ENCODE measurements at places on chromosomes 3 and 15.
A peak's percentile ranks its signal among the peaks of the same experiment; 100 is the strongest.

GRCh38 chr3:70392227-70392626 lies 79.8 kb upstream of the MDFIC2 start:
- no peak for DNase-seq

GRCh38 chr3:184117636-184118035 lies 17.5 kb upstream of the EIF2B5 start:
- DNase-seq, result no peak

DNA sequence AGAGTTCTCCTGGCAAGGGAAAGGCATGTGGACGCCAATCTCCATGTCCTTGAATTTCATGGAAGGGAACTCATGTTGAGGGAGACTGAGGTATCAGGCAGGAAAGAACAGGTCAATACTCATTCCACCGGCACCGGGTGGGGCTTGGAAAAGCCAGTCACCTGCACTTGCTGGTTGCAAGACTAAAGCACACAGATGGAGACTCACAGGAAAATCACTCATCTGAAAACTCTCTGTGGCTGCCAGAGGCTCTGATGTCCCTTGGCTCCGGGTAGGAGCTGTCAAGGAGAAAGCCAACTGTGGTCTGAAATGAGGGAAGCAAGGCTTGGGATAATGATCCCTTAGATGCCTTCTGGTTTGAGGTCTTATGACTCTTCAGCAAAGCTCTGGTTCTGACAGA lies 8.7 kb upstream of the CGNL1 start:
- DNase-seq, result no peak

- peak; percentile 52 for DNase-seq
These were observed 51.9 kb downstream of the ARHGAP31 start for GRCh38 chr3:119346076-119346496.

DNA sequence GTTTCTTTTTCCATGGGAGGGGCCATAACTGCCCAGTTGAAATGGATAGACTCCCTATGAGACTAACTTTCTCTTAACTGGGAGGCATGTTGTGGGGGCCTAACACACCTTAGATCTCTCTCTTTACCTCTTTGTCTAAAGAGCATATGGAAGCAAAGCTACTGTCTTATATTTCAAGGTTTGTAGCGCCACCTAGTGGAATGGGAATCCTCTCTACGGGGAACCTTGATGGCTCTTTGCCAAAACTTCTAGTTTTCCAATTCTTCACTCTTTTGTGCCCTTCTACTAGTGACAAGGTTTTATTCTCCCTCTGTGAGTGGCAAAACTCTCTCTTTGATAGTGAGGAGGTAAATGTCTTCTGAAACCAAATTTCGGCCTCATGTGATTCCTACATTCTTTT lies 1030.4 kb upstream of the CADM2 start:
- no peak for DNase-seq

GRCh38 chr3:37126856-37127255 lies 47.5 kb downstream of the LRRFIP2 start:
- no peak for DNase-seq

DNA sequence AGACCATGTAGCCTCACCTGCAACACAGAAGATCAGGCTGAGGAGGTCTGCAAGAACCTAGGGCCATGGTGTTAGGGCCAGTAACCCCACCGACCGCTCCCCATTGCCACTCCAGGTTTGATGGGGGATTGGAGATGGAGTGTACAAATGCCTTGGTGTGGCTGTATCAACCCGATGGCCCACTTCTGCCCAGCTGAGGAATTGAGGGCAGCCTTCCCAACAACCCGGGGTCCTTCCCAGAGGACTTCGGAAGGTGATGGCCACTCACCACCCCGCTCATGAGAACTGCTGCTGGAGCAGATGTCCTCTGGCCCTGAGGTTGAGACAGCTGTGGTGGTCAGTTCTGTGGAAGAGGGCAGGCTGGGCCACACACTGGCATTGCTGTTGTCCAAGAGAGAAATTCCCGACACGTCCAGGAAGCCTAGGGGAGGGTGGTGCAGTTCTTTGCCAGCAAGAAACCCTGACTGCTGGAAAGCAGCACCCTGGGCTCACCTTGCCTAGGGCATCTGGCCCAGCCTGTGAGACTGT lies 8.9 kb downstream of the GORASP1 start:
- DNase-seq, result no peak

DNA sequence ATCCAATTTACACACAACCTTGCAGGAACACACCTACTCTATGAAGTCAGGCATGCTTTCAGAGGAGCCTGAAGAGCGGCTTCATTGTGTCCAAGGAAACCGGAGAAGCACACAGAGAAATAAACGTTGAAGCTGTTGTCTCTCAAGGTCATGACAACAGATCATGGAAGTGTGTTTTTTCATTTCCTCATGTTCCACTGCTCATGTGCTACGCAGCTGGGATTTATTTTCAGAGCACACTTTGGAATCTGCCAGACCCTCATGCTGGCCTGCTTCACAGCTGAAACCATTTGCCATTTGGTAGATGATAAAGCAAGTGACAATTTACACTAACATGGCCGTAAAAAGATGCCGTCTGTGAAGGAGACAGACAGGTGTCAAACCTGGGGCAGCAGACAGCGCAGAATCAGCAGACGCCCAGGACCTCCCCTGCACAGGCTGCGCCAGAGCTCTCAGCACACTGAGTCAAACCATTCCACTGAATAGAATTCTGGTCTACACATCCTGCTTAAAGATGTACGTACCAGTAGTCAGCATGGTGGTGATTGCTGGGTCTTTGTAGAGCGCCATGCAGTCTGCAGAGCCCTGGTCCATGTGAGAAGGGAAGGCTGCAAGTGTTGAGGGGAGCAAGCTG lies 99.3 kb downstream of the ARNT2 start:
- DNase-seq, result no peak

- DNase-seq, result peak; percentile 86
These were observed 23.4 kb downstream of the WHAMM start for GRCh38 chr15:82832601-82833361.

- no peak for DNase-seq
These were observed 166.1 kb downstream of the ISL2 start for GRCh38 chr15:76502678-76503077.
